ENCODE measurements at places on chromosomes 2 and 18.

GRCh38 chr2:39661826-39662225, 3.9 kb upstream of the TMEM178A start:
- no peak for DNase-seq

DNA sequence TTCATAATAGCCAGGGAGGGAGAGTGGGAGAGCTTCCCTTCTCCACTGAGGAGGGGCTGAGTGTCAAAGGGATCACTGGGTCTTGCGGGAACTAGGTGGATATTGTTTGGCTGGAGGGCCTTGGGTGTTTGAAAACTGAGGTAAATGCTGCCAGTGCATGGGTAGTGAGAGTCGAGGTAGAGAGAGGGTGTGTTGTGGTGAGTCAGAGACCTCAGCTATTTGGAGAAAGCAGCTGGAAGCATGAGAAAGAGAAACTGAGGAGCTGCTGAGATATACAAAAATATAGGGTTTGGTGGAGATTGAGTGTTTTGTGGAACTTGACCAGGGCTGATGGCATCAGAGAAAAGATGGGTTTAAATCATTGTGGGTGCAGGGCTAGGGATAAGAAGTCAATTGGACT, 127.0 kb upstream of the CCDC195 start:
- no peak for DNase-seq

DNA sequence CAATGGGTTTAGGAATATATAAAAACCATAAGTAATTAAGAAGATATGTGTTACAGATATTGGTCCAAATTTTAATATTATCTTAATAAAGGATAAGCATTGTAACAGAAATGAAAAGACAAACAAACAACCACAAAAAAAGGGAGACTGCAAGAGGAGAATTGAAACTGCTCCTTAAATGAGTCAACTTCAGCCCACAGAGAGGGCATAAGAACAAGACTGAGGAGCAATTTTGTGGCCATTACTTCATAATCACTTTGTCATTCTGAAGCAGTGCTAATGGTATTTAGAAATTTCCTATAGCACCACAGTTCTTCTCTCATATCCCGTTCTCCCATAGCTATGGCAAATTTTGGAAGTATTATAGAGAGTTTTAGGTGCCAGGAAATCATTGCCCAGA, 193.2 kb upstream of the HNMT start:
- DNase-seq = no peak

GRCh38 chr2:97673182-97673914, 3.8 kb downstream of the C2orf92 start:
- no peak for DNase-seq

Data from stimulated activated CD4-positive, alpha-beta T cell treated with anti-CD3 and anti-CD28 coated beads, Interleukin-12 subunit alpha, Interleukin-12 subunit beta, amount 100 ng/mL, for 48 hours (primary cell).